Daoy (cell line): ENCODE measurements at places on chromosomes 5 and 9. TPM values are rescaled to one million over a fixed set of nuclear protein-coding genes. Genes with fewer than 3 reads are reported as not detected.

Gene DNAJA1
- total RNA-seq: 361 and 385 TPM in 2 replicates

Gene PGM5
- 0.57 TPM in 1 of 2 replicates, not detected in the other for total RNA-seq

Gene RGP1
- 11.7 and 16.3 TPM in 2 replicates for total RNA-seq

Gene CENPH
- 65.7 and 66.2 TPM in 2 replicates for total RNA-seq

Gene GLRA1
- total RNA-seq: not detected in 2 replicates

Gene RANBP17
- total RNA-seq: 0.09 and 0.34 TPM in 2 replicates

Gene MOCS2
- total RNA-seq: 97.1 and 117 TPM in 2 replicates

Gene WDR38
- total RNA-seq: 0.12 TPM in 1 of 2 replicates, not detected in the other

Gene FBXW11
- 63.1 and 75.2 TPM in 2 replicates for total RNA-seq

Gene ZNF483
- total RNA-seq: 3.1 and 7.6 TPM in 2 replicates
